Activated gamma-delta T cell treated with Interleukin-2 at 50 U/mL for 16 hours (primary cell): ENCODE measurements at places on chromosomes 2 and 18.

DNA sequence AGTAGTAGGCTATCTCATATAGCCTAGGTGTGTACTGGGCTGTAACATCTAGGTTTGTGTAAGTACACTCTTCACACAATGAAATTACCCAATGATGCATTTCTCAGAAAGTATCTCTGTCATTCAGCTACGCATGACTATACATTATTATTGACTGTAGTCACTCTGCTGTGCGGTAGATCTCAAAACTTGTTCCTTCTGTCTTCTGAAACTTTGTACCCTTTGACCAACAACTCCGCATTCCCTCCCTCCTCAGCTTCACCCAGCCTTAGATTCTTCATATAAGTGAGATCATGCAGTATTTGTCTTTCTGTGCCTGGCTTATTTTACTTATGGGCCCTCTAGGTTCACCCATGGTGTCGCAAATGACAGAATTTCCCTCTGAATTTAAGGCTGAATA is 49.0 kb downstream of the TAF1B start:
- DNase-seq = no peak

DNA sequence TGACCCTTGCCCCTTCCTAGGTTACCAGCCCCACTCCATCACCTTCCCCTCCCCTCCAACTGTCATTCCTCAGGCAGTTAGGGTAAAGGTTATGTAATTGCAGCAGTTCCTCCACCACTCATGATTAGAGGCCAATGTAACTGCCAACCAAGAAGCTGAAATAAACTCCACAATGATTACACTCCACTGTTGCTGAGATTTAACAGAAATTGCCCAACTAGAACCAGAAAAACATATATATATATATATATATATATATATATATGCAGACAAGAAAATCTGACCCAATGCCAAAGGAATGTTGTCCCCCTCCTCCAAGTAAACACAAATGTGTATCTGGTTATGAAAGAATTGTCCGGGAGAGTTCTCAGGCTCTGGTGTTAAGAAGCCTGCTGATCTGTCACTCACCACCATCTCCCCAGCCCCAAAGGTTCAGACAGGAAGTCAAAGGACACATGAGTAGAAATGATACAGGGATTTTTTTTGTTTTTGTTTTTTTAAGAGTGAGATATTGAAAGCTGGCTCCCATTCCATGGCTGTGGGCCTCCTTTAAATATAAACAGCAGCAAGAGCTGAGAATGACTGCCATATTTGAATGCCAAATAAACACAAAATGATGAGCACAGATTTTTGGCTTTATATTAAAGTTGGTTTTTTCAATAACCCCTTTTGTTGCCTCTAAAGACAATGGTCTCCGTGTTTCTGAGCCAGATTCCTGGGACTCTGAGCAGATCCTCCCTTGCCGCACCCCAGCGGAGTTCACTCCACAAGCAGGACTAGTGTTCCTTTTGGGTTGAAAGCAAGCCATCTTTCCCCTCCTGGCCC is 127.2 kb upstream of the MAPRE2 start:
- DNase-seq = no peak

GRCh38 chr18:63850020-63850419 is 37.5 kb upstream of the SERPINB2 start:
- no peak for DNase-seq

- DNase-seq = no peak
These were observed 48.4 kb downstream of the DTNA start for GRCh38 chr18:34758378-34758948.

DNA sequence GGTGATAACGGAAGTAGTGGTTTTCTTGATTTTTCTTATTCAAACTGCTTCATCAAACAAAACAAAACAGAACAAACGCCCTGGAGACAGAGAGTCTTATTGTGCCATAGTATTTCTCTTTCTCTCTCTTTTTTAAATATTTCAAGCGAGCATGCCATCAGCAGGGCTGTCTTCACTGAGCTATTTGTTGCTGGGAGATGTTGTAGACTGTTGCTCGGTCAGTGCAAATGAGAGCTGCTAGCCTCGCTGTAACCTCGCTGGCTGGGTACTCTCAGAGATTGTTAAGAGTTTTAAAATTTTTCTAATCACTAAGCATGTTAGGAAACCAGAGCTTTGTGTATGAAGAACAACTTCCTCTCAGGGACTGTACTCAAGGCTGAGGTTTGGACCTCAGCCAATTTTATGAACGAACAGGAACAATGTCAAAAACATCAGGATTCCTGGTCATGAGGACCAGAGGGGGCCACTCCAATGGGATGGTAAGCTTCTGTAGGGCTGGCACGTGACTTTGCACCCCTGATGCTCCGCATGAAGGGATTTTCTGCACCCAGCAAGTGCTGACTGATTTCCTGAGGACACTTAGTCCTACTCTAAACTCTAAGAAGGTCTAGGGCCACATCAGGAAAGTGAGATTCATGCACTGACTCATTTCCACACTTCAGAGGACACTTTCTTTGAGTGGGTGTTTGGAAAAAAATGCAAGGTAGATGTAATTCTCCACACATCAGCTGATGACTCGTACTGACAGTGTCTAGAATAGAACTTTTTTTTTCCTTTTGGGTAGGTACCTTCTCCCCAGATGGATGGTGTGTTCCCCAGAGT is 59.8 kb upstream of the IL1R1 start:
- DNase-seq = peak; percentile 23
